ENCODE measurements at places on chromosomes 11 and 22. TPM values are rescaled to one million over a fixed set of nuclear protein-coding genes. Genes with fewer than 3 reads are reported as not detected.

The TMPRSS4 gene
- total RNA-seq = not detected

The NPAS4 gene
- under 0.01 TPM for total RNA-seq

The FREY1 gene
- total RNA-seq = not detected

The GRIA4 gene
- 0.36 TPM for total RNA-seq

The IL17RA gene
- total RNA-seq = 5.2 TPM

The ZNF215 gene
- total RNA-seq = 7.2 TPM

The OR51B4 gene
- total RNA-seq = not detected

The MN1 gene
- 0.28 TPM for total RNA-seq

The C11orf16 gene
- not detected for total RNA-seq
